ENCODE measurements at places on chromosomes 4 and X.

GRCh38 chr4:84948056-84948455 lies 18.4 kb downstream of the WDFY3 start:
- DNase-seq, result no peak

- DNase-seq, result no peak
Observed at GRCh38 chr4:169189372-169189771, 81.4 kb downstream of the SH3RF1 start.

- no peak for DNase-seq
Observed at GRCh38 chr4:89997171-89997704, 102.6 kb downstream of the MMRN1 start.

DNA sequence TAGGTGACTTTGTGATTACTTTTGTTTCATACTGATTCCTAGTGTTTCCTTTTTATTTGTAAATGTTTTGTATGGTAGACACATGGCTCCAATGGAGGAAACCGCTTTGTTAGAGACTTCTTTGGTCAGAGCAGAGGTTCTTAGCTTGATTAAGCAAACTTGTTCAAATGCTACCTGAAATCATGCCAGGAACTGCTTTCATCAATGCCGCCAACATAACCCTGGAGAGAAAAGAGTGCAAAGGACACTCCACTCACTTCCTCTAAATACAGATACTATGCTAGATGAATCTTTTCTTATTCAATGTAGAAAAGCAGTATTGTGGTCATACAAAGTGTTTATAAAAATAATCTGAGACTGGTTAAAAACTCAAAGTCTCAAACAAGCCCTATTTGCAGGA lies 25.7 kb upstream of the COX7B2 start:
- DNase-seq, result no peak

- no peak for DNase-seq
Observed at GRCh38 chrX:44947995-44948394, 75.0 kb downstream of the KDM6A start.

GRCh38 chr4:1783970-1784369 lies 9.1 kb upstream of the FGFR3 start:
- DNase-seq, result no peak
